Bronchial epithelial cell (primary cell): ENCODE measurements at places on chromosomes 6 and 20. TPM values are rescaled to one million over a fixed set of nuclear protein-coding genes. Genes with fewer than 3 reads are reported as not detected.

The GSTA2 gene
- not detected in 2 replicates for total RNA-seq

The TCP11 gene
- total RNA-seq: not detected in 2 replicates

The CCR6 gene
- not detected in 2 replicates for total RNA-seq

The STMN3 gene
- 0.26 TPM in 1 of 2 replicates, not detected in the other for total RNA-seq

The NOX3 gene
- total RNA-seq: not detected in 2 replicates

The SAMD10 gene
- total RNA-seq: 1.1 and 2.7 TPM in 2 replicates

The PDRG1 gene
- total RNA-seq: 6.3 and 6.8 TPM in 2 replicates

The CST8 gene
- total RNA-seq: not detected in 2 replicates

The E2F3 gene
- 1.9 and 2.6 TPM in 2 replicates for total RNA-seq

The HLA-G gene
- total RNA-seq: 4.9 and 13.2 TPM in 2 replicates

The RIN2 gene
- total RNA-seq: 41.1 and 45.8 TPM in 2 replicates

The THEMIS gene
- total RNA-seq: not detected in 2 replicates

The CDKN1A gene
- 364 and 524 TPM in 2 replicates for total RNA-seq

The ULBP2 gene
- total RNA-seq: 2.4 and 12.2 TPM in 2 replicates

The AVP gene
- total RNA-seq: not detected in 2 replicates

The FKBP5 gene
- total RNA-seq: 29.5 and 50.4 TPM in 2 replicates

The CGA gene
- not detected in 2 replicates for total RNA-seq

The RMND1 gene
- total RNA-seq: 25.0 and 51.6 TPM in 2 replicates

The SMPDL3A gene
- total RNA-seq: 6.0 and 7.4 TPM in 2 replicates

The CNR1 gene
- under 0.01 and 0.13 TPM in 2 replicates for total RNA-seq

The HLA-B gene
- total RNA-seq: 46.9 and 59.5 TPM in 2 replicates

The PLN gene
- not detected in 2 replicates for total RNA-seq

The DLK2 gene
- 4.1 and 8.2 TPM in 2 replicates for total RNA-seq

The PERP gene
- 161 and 401 TPM in 2 replicates for total RNA-seq
